ENCODE measurements at places on chromosomes 12 and 14.
A peak's percentile ranks its signal among the peaks of the same experiment; 100 is the strongest.

DNA sequence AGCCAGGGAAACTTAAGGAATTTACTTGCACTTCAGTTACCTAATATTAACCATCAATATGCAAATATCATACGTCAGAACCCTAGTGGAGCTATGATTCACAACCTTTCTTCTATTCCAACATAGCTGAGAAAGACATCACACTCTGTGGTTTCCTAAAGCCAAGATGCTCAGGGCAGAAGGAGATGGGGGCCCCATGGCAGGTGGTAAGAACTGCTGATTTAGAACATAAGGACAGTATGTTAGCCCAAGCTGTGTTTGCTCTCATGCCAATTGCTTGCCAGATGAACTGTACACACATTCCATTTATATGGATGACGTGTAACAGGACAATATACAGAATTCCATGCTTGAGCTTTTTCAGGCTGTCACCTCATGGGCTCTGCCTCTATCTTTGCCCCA lies 34.6 kb downstream of the HECTD4 start:
- DNase-seq = peak; percentile 98

- no peak for DNase-seq
Observed at GRCh38 chr12:117889098-117889497, 79.7 kb downstream of the KSR2 start.

DNA sequence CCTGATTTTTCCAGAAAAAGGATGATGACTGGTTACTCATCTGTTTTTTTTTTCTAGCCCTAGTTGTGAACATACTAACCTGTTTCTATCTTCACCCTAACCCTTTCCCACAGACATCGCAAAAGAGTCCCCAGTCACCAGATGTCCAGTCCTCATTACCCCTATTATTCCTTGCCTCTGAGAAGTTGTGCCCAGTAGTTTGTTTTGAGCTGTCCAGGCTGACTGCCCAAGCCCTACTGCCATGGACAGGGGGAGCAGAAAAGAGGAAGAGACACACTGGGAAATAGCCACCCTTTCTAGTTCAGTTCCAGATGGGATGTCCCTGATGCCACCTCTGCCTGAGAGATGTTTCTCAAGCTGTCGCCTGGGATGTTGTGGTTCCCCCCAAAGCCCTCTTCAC lies 13.8 kb upstream of the CELA1 start:
- DNase-seq = no peak

GRCh38 chr12:95411466-95411865 lies 62.5 kb upstream of the METAP2 start:
- DNase-seq = no peak

DNA sequence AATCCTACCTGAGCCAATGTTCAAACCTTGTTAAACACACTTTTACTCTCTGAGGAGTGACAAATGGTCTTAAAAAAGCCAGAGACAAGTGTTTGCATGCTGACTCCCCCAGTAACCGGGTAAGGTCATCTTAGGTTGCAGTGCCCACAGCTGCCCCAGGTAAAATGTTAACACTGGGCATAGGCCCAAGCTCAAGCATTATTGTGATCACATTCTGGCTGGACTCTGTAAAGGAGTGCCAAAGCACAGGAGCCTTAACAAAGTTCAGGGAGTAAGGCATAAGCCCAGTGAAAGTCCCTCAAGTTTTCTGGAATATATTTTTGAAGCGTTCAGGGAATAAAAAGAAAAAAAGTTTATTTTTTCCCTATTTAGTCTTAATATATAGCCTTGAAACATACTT lies 8.6 kb downstream of the EDDM3A start:
- DNase-seq = no peak

GRCh38 chr14:101047326-101047725 lies 143.8 kb upstream of the RTL1 start:
- DNase-seq = no peak

- no peak for DNase-seq
Observed at GRCh38 chr12:7162691-7163114, 26.8 kb upstream of the PEX5 start.

DNA sequence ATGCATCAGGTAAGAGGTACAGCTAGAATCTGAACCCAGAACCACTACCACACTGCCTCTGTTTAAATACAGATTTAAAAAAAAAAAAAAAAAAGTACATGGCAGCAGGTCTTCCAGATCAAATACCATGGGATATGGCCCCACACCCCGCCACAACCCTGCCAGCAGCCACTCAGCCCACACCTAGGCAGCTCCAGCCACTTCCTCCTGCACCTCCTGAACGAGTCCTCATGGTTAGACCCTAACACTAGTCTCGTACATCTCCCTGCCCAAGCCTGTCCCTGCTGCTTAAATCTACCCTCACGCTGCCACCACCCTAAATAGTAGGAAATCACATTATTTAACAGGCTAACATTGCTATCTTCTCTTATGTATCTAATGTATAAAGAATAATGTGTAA lies 12.6 kb downstream of the SETD3 start:
- no peak for DNase-seq

GRCh38 chr12:101172316-101172715 lies 37.7 kb downstream of the SLC5A8 start:
- DNase-seq = no peak

DNA sequence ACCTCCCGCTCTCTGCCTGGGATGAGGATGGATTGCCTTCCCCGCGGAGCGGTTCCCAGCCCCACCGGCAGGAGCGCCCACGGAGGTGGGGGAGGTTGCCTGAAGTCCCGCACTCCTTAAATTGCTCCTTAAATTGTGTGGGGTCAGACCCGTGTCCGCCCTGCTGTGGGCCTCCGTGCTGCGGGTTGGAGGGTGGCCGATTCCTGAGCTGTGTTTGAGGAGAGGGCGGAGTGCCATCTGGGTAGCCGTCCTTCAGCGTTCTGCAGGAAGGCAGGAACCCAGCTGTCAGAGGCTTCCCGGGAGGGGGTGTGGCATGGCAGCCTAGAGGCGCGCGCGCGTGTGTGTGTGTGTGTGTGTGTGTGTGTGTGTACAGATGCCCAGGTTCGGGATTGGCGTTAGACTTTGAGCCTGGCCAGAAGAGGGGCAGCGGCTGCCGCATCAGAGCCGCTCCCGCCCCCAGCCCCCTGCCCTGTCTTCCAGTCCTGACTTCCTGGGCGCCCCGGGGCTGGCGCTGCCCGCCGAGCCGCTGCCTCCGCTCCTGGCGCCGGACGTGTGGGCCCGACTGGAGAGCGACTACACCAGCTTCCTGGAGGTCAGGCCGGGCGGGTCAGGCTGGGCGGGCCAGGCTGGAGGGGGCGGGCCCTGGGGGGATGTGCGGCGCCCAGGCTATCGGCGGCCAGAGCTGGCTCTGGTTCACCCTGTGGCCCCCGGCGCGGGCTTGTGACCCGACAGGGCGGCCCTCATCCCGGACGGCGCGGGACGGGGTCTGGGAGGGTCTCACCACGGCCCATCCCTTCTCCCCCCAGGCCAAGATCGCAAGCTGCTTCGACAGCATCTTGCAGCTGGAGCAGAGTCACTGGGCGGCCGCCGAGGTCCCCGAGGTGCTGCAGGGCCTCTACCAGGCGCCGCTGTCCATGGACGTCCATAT lies 9.2 kb downstream of the EXOC3L4 start:
- DNase-seq = peak; percentile 75
